ENCODE measurements at places on chromosomes 4 and X.

DNA sequence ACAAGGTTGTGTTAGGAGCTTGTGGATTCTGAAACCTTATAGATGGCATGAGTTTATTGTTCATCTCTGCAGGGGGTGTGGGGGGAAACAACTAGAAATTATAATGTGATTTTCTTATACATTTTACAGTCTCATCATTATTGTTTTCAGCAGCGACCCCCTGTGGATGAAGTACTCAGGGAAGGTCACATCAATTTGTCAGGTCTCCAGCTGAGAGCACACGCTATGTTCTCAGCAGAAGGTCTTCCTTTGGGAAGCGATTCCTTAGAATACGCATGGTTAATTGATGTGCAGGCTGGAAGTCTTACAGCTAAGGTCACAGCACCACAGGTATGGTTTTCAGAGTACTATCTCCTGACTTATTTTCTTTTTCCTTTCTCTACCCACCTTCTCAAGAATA is 72.2 kb downstream of the BLTP1 start:
- DNase-seq = no peak

GRCh38 chr4:122541996-122542395 is 78.9 kb downstream of the IL21 start:
- DNase-seq = no peak

- DNase-seq = no peak
These were observed 64.3 kb upstream of the NR0B1 start for GRCh38 chrX:30373479-30373878.

- peak; percentile 1 for DNase-seq
These were observed at the start of gene QDPR for GRCh38 chr4:17511950-17512795. Gene QDPR (minus strand): TSS chr4:17512090. CDS start chr4:17512054, 36 bp downstream.

GRCh38 chrX:1554469-1555210 is 17.7 kb upstream of the P2RY8 start:
- no peak for DNase-seq

DNA sequence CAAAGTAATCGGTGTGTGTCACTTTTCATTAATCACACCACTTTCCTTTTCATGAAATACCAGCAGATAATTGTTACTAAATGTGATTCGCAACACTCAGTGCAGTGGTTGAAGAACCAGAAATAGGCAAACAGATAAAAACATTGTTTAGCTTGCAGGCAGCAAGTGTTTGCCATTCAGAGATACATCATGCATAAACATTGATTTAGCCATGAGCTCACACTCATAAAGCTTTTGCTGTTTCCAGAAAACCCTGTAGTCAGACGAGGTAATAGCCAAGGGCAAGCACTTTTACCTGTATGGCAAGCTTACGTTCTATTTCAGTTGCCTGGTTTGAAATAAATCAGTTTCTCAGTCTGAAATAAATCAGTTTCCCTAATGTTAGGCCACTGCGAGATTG is 542.0 kb upstream of the TENM3 start:
- DNase-seq = no peak

GRCh38 chrX:133966199-133966598 is 19.2 kb downstream of the GPC3 start:
- no peak for DNase-seq

- no peak for DNase-seq
These were observed 100.1 kb downstream of the CXXC4 start for GRCh38 chr4:104394406-104395167.

GRCh38 chrX:153924149-153924861 is 1.8 kb downstream of the ARHGAP4 start:
- DNase-seq = no peak

- DNase-seq = no peak
These were observed 4.1 kb upstream of the CSF2RA start for GRCh38 chrX:1264556-1264955.

- DNase-seq = no peak
These were observed 22.7 kb upstream of the PLA2G12A start for GRCh38 chr4:109752525-109752924.

DNA sequence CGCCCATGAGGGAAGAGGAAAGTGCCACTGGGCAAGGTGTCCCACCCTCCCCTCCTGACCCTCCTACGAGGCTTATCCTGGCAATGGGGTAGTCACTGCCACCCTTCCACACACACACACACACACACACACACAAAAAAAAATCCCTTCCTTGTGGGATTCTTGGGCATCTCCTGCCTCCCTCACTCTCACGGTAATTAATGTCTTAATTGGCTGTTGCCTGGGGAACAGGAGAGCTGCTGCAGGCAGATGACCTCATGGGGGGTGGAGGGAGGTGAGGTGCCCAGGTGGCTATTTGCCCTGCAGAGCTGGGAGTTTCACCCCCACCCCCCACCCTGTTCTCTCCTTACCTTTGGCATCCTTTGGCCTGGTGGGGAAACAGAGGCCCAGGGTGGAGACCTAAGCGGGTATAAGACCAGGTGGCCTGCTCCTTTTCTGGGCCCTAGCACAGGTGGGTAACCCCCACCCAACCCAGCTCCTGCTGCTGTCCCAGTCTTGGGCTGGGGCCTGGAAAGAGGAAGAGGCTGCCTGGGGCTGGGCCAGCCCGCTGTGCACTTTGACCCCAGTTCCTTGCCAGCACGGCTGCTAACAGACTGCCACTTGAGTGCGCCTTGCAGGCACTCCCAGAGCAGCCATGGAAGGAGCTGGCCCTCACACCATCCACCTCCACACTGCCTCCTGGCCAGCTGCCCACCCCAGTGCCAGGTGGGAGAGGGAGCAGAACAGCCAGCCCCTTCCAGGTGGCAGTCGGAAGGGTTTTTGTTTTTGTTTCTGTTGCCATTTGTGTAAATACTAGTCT is 12.6 kb downstream of the EFNB1 start:
- DNase-seq = no peak

DNA sequence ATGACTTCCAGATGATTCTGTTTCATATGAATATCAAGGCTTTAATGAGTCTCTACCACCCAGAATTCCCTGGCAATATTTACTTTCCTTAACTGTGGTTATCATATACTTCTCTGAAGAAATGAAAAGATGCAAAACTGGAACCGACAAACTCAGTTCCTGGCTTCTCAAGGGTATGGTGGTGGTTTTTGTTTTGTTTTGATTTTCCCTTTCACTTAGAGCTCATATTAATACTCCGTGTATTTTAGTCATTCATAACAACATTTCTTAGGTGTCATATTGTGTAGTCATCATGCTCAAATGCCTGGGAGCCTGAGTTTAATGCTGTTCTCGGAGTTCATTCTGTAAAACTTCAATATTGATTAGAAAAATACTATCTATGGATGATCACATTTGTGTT is 665 bp downstream of the TRPC5OS start:
- no peak for DNase-seq

DNA sequence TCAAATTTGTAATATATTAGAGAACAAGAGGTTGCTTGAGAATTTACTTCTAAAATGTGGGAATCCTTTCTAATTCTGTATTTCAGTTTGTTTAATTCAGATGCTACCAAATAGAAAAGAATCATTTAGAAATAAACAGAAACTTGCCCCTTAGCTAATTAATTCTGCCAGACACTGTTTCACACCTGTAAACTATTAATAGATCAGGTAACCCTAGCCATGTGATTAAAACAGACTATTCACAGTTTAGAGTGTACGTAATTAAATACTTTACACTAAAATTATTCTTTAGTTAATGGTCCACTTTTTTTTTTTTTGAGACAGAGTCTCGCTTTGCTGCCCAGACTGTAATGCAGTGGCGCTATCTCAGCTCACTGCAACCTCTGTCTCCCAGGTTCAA is 124.0 kb downstream of the PTPN13 start:
- no peak for DNase-seq

DNA sequence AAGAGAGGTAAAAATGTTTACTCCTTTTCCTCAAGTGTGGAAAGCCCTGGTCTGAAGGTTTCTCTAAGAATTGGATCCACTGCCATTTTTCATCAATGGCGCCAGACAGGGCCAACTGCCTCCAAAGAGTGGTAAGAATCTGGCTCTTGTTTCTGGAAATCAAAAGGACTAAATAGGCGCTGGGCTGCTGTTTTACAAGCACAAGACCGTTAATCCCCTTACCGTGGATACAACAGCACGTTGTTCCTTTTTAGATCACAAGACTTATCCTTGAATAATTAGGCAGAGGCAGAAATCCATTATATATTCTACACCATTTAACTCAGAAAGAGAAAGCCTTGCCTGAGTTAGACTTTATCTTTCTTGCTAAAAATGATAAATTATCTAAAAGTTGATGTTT is 10.6 kb downstream of the CLTRN start:
- no peak for DNase-seq

DNA sequence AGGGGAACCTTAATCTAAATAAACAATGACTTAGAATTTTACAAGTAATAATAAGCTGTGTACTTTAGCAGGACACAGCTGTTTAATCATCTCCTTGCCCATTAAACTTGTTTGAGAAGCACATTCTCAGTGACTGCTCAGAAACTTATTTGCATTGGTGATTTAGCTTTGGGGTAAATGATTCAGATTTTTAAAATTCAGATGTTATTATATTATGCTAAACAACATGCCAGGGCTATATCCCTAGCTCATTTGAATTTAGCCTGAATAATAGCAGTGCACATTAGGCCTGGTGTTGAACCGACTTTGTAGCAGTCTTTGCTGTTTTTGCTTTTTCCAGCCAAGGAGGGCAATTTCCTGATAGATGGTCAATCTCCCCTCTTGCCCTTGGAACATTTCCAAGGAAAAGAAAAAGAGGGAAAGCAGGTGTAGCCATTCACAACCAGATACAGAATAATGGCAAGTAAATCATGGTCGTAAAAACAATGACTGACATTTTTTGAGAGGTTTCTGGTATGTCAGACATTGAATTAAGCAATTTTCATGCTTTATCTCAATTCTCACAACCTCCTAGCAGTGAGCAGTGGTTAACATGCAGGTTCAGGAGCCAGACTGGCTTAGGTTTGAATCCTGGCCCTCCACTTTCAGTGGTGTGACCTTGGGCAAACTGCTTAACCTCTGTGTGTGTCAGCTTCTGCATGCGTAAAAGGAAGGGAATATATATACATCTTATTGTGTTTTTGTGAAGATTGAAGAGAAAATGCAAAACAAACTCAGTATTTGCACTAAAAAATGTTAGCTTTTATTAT is 16.8 kb downstream of the ARHGEF38 start:
- DNase-seq = peak; percentile 49

DNA sequence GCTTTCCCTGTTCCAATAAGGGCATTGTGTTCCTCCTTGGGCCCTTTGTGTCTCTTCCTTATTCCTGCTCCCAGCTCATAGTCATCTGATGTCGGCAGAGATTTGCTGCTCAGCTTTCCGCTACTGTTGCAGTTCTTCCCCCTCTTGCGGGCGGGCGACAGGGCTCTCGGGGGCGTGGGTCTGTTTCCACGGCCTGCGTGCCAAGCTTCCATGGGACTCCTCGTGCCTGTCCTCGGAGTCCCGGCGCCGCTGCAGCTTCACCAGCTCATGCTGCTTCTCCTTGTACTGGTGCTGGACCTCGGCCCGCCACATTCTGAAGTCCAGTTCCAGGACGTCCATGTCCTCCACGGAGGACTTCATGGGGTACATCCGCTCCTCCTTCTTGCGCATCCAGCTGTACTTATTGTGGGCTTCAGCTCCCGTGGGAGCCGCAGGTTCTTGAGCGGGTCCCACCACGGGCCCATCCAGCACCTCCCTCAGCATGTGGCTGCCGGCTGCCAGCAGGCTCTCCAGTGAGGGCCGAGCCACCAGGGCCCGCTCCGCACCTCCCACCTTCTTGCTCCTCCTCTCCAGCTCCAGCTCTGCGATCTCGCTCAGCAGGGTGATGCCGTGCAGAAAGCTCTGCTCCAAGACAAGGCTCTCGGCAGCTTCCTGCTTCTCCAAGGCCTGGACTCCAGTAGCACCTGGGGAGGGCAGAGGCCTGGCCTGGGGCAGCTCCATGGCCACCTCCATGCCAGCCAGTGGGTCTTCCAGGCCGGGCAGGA is 74.1 kb upstream of the UCP1 start:
- DNase-seq = no peak

GRCh38 chrX:109533005-109533404 is 3.6 kb upstream of the NXT2 start:
- no peak for DNase-seq

GRCh38 chr4:111635646-111636045 is 509.6 kb upstream of the FAM241A start:
- no peak for DNase-seq

DNA sequence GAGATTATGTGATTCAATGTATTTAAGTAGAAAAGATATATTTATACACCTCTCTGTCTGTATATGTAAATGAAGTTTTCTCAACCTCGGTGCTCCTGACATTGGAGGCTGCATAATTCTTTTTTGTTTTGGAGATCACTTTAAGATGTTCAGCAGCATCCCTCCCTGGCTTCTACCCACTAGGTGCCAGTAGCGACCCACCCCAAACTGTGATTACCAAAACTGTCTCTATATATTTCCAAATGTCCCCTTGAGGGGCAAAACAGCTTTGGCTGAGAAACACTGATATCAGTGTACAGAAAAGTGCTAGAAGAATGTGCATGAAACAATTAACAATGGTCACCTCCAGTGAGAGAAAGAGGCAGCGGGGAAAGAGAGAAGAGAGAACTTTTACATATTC is 51.2 kb downstream of the DCX start:
- DNase-seq = no peak

GRCh38 chr4:145679520-145679919 is 426 bp upstream of the C4orf51 start:
- DNase-seq = peak; percentile 48

DNA sequence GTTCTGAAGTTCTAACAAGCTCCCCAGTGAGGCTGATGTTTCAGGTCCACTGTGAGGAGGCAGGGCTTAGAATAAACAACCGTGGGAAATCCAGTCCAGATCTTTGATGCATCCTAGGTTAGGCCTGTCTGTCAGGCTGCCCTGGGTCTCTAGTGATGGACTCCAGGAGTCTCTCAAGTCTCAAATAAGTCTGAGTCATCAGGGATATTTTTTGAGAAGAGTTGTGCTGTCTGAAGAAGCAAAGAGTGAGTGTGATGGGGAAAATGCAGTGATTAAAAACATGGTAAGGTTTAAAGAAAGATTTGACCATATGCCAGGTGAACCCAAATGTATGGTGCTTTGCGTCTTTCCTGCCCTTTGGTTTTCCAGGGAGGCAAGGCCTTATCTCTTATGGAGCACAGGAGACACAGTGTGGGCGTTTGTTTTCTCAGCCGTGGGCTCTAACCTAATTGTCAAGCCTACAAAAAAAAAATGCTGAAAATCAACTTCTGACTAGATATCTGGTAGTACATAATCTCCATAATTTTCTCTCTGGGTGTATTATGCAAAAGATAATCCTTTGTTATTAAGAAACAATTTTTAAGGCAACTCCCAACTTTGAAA is 100.7 kb downstream of the PTTG2 start:
- no peak for DNase-seq

DNA sequence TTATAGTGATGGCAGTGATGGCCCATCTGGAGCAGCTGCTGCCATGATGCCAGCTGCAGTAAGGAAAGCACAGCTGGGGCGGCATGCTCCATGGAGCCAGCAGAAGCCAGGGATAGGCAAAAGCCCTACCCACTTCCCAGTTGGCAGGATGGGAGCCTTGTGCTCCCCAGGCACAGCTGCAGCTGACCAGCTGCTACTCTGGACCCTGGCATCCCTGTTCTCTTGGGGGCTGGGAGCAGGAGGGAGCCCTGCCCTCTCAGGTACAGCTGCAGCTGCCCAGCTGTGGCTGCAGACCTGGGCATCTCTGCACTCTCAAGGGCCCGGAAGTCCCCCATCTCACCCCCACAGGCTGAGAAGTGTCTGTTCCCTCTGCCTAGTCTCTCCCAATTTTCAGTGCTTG is 531.9 kb downstream of the PCDH18 start:
- DNase-seq = no peak

GRCh38 chr4:77169481-77169880 is 12.5 kb downstream of the CCNG2 start:
- no peak for DNase-seq

GRCh38 chrX:112696481-112696880 is 16.7 kb upstream of the LHFPL1 start:
- no peak for DNase-seq

- DNase-seq = no peak
These were observed 8.9 kb downstream of the HTN1 start for GRCh38 chr4:70059149-70059548.
